ENCODE measurements at places on chromosomes 4 and X.

- DNase-seq: no peak
These were observed 218.8 kb upstream of the NOCT start for GRCh38 chr4:138796761-138797160.

- peak; percentile 12 for DNase-seq
These were observed 2.5 kb downstream of the CPEB2 start for GRCh38 chr4:15004739-15005301.

- DNase-seq: no peak
These were observed 76.7 kb upstream of the PLAC1 start for GRCh38 chrX:134735015-134735414.

DNA sequence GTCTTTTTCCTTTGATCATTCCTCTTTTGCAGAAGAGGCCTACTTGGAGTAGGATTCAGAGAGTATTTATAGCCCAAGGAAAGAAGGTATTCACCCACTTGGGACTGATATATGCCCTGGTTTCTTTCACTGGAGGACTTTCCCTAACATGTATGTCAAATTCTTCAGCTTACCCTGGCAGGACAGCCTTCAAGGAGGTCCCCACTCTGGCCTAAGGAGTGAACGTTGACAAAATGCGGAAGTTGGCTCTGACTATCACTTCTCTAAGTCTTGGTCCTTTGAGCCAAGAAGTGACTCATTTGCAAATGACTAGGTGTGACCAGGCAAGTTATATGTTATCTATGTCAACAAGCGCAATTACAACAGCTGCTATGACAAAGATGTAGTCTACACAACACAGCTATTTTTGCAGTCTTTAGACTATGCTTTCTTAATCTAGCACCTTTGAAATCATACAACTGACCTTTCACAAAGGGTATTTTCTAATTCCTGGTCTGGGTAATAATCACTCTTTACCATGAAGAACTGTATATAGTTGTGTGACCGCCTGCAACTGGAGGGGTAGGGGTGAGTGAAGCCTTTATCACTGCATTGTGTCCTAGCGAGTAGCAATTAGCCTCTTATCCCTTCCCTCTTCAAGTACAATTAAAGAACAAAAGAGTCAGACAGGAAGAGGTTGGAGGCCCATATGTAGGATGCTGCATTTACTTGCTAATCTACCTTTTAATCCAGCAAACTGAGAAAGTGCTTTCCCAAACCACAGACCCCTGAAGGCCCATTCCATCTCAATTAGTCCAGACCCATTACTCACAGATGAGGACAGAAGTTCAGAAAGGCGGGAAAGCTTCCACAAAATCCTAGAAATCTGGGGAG lies 50.1 kb downstream of the RASGEF1B start:
- no peak for DNase-seq

All from activated CD4-positive, CD25-positive, alpha-beta regulatory T cell treated with anti-CD3 and anti-CD28 coated beads, Interleukin-2, amount 50 U/mL, for 16 hours (primary cell).